Suprapubic skin (tissue), 4 donors: ENCODE measurements at places on chromosomes 4 and X. TPM values are rescaled to one million over a fixed set of nuclear protein-coding genes. Genes with fewer than 3 reads are reported as not detected.

The FAM9C gene
- total RNA-seq: not detected

The EGF gene
- 4.3 TPM for total RNA-seq

The PACRGL gene
- total RNA-seq: 20.5 TPM

The NKX6-1 gene
- not detected for total RNA-seq

The REELD1 gene
- total RNA-seq: not detected

GRCh38 chr4:54959651-54960116 lies 165.7 kb downstream of the KDR start:
- no peak overlapping the region for H3K4me3 ChIP-seq
- H3K4me1 ChIP-seq: no peaks in the 10 kb centered on the region
- no peak overlapping the region for H3K27ac ChIP-seq
- no peak for DNase-seq
- H3K27me3 ChIP-seq: no peaks in the 10 kb centered on the region

- H3K4me1 ChIP-seq: no peaks in the 10 kb centered on the region
- no peak overlapping the region for H3K27ac ChIP-seq
- H3K36me3 ChIP-seq: no peaks in the 10 kb centered on the region
- DNase-seq: no peak
- H3K4me3 ChIP-seq: no peak overlapping the region
Observed at GRCh38 chrX:100487795-100488194, 77.7 kb upstream of the PCDH19 start.

DNA sequence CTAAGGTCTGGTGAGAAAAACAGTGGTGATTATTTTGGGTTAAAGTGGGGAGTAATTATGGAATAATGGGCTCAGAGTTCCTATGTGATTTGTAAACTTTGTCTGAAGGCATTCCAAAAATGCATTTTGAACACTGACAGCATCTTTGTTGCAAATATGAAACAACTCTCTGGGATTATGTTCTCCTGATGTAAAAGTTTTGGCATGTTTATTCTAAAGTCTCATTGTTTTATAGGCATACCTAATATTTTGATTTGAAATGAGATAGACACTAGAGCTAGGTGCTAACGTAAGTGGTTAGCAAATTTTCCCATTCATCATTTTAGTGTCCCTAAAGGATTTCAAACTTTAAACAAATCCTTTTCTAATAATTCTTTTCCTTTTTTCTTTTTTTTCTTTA lies 140.9 kb upstream of the ANXA3 start:
- H3K4me3 ChIP-seq: no peak overlapping the region
- H3K36me3 ChIP-seq: no peaks in the 10 kb centered on the region
- H3K4me1 ChIP-seq: no peaks in the 10 kb centered on the region

DNA sequence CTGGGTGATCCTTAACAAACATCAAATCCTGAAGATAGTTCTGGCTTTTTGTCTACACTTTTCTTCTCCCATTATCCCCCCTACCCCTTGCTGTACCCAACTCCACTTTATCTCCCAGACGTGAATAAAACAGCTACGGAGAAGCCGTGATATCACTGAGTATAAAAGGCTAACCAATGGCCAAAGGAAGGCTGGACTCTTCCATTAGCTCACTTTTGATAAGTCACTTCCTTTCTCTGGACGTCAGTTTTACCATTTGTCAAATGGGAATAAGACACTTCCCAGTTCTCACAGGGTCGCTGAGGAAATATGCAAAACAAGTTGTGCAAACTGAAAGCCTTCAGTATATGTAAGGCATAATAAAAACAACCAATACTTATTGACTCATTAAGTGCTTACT lies 38.6 kb upstream of the EDA2R start:
- no peaks in the 10 kb centered on the region for H3K27me3 ChIP-seq
- no peak for DNase-seq
- H3K4me1 ChIP-seq: no peaks in the 10 kb centered on the region
- no peak overlapping the region for H3K27ac ChIP-seq
- H3K4me3 ChIP-seq: no peak overlapping the region
- no peaks in the 10 kb centered on the region for H3K36me3 ChIP-seq

GRCh38 chr4:8132947-8133705 lies 25.5 kb downstream of the ABLIM2 start:
- no peak overlapping the region for H3K27ac ChIP-seq
- H3K36me3 ChIP-seq: no peaks in the 10 kb centered on the region
- no peak overlapping the region for H3K4me3 ChIP-seq
- no peak for DNase-seq
- H3K4me1 ChIP-seq: no peaks in the 10 kb centered on the region
- H3K27me3 ChIP-seq: peaks cover 10% of the 10 kb centered on the region

- DNase-seq: no peak
- H3K4me3 ChIP-seq: no peak overlapping the region
- H3K27me3 ChIP-seq: no peaks in the 10 kb centered on the region
- H3K36me3 ChIP-seq: no peaks in the 10 kb centered on the region
Observed at GRCh38 chr4:28462766-28463700, 1602.4 kb downstream of the STIM2 start.

- H3K4me3 ChIP-seq: no peak overlapping the region
- no peaks in the 10 kb centered on the region for H3K36me3 ChIP-seq
- DNase-seq: no peak
Observed at GRCh38 chrX:103384672-103385071, 8.3 kb downstream of the BEX3 start.

DNA sequence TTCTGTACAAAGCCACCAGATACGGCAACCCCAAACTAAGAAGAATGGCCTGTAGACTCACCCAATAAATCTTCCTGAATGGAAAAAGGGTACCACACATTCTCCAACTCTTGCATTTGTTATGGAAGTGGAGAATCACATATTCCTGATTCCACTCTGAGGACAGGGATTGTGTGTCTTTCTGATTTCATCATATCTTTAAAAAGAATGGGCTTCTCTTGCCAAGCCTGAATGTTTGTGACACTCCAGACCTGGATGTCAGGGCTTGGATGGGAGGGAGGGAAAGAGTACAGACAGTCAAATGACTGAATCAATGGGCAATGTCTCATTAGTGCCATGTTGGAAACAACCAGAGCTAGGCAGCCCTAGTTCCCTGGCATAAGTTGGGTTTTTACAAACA lies 77.4 kb downstream of the PLAC1 start:
- no peak for DNase-seq
- no peaks in the 10 kb centered on the region for H3K36me3 ChIP-seq
- H3K4me3 ChIP-seq: no peak overlapping the region

- no peaks in the 10 kb centered on the region for H3K36me3 ChIP-seq
- H3K27me3 ChIP-seq: no peaks in the 10 kb centered on the region
- no peak overlapping the region for H3K27ac ChIP-seq
- peaks cover 7% of the 10 kb centered on the region for H3K4me1 ChIP-seq
Observed at GRCh38 chr4:157978680-157979361, 194.0 kb downstream of the GASK1B start.

GRCh38 chrX:136953867-136954787 lies 73.6 kb upstream of the RBMX start:
- no peaks in the 10 kb centered on the region for H3K27me3 ChIP-seq
- no peak overlapping the region for H3K4me3 ChIP-seq
- DNase-seq: no peak
- H3K27ac ChIP-seq: no peak overlapping the region
- no peaks in the 10 kb centered on the region for H3K4me1 ChIP-seq

DNA sequence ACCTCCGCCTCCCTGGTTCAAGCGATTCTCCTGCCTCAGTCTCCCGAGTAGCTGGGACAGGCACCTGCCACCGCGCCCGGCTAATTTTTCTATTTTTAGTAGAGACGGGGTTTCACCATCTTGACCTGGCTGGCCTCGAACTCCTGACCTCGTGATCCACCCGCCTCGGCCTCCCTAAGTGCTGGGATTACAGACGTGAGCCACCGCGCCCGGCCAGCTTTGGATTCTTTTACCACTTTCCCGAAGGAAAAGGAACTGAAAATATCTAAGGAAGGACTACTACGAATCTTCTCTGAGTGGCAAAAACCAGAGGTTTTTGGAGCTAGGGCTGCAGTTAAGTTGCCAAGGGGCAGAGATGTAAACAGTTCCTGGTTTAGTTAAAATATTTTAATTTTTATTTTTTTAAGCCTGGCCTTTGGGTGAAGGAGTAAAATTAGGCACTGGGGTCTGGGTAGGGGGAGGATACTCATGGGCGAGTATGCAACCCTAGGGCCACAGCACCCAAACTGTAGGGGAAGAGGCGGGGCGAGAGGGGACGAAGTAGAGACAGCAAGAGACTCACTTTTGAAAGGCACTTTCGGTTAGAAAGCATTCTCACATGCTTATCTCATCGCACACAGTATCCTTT lies 525 bp upstream of the CISD2 start:
- peak overlapping the region; percentile 92 for H3K27ac ChIP-seq
- H3K4me3 ChIP-seq: peak overlapping the region; percentile 68
- DNase-seq: peak; percentile 62
- H3K4me1 ChIP-seq: peaks cover 20% of the 10 kb centered on the region
- H3K27me3 ChIP-seq: no peaks in the 10 kb centered on the region
- H3K36me3 ChIP-seq: no peaks in the 10 kb centered on the region

- H3K27me3 ChIP-seq: no peaks in the 10 kb centered on the region
- H3K27ac ChIP-seq: peak overlapping the region; percentile 6
- peaks cover 6% of the 10 kb centered on the region for H3K4me1 ChIP-seq
- no peak overlapping the region for H3K4me3 ChIP-seq
- no peaks in the 10 kb centered on the region for H3K36me3 ChIP-seq
Observed at GRCh38 chr4:137543648-137544047, 11.4 kb upstream of the PCDH18 start.

- no peaks in the 10 kb centered on the region for H3K4me1 ChIP-seq
- H3K36me3 ChIP-seq: no peaks in the 10 kb centered on the region
- no peaks in the 10 kb centered on the region for H3K27me3 ChIP-seq
- H3K27ac ChIP-seq: no peak overlapping the region
Observed at GRCh38 chr4:81642543-81642942, 170.8 kb upstream of the RASGEF1B start.

- no peaks in the 10 kb centered on the region for H3K27me3 ChIP-seq
- H3K4me3 ChIP-seq: no peak overlapping the region
- DNase-seq: no peak
Observed at GRCh38 chr4:152115118-152115517, 354.3 kb upstream of the GATB start.

- H3K27me3 ChIP-seq: no peaks in the 10 kb centered on the region
- H3K4me3 ChIP-seq: no peak overlapping the region
- DNase-seq: no peak
- peaks cover 26% of the 10 kb centered on the region for H3K36me3 ChIP-seq
Observed at GRCh38 chr4:86818841-86819240, 30.3 kb downstream of the SLC10A6 start.

GRCh38 chr4:106340774-106341173 lies 24.4 kb downstream of the AIMP1 start:
- no peaks in the 10 kb centered on the region for H3K27me3 ChIP-seq
- no peaks in the 10 kb centered on the region for H3K4me1 ChIP-seq
- peaks cover 48% of the 10 kb centered on the region for H3K36me3 ChIP-seq
- H3K4me3 ChIP-seq: no peak overlapping the region
- no peak for DNase-seq
- no peak overlapping the region for H3K27ac ChIP-seq

DNA sequence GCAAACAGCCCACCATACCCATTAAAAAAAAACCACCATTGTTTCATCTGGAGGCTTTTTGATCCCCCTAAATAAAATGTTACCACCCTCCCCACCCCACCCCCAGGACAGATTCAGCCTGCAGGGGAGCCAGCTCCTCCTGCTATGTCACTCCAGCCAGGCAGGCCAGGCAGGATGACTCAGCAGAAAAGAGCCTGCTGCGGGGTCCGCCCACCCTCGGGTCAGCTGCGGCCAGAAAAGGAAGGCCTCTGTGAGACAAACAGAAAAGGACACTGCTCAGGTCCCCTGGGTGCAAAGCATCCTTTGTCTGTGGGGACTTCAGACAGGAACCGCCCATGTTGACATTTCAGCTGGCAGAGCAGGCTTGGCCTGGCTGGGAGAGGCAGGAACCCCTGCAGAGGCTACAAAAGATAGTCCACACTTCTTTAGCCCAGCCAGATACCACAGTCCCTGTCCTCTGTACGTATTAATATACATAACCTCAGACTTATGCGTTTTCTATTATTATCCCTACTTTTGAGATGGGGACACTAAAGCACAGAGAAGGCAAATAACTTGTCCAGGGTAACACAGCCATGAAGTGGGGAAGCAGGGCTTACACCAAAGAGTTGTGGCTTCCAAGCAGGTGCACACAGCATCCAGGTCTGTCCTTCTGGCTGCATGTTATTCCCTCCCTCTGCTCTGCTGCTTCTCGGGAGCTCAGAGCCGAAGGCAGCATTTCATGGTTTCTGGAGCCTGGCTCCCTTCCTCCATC lies 147.7 kb downstream of the CPEB2 start:
- no peak overlapping the region for H3K4me3 ChIP-seq
- H3K27ac ChIP-seq: no peak overlapping the region
- H3K36me3 ChIP-seq: no peaks in the 10 kb centered on the region
- DNase-seq: peak; percentile 77
- H3K27me3 ChIP-seq: no peaks in the 10 kb centered on the region

DNA sequence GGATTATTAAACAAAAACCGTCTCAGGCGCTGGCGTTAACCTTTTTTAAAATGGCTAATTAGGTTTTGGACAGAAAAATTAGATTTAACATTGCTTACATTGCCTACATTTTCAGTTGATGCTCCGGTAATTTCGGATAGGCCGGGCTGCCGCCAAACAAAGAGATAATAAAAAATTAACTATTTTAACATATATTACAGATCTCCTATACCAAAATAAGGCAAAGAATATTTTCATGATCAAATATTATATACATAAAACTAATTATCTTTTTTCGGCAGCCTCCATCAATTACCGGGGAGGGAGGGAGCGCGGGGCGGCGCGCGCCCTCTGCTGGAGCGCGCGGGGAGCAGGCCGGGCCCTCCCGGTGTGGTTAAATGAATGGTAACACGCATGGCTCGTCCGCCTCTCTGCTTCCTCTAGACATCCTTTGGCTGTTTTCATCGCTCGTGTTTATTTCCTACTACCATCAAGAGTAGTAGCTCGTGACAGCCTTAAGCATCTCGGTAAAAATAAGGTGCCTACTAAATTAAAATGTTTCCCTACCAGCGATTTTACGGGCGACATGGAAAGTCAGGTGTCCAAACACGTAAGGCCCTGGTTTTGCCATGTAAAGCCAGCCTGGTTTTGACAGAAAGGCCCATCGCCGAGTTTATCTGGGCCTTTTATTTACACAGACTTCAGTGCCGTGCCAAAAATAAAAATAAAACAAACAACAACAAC lies 52.4 kb upstream of the TMEM33 start:
- peaks cover 78% of the 10 kb centered on the region for H3K27me3 ChIP-seq
- H3K4me1 ChIP-seq: peaks cover 29% of the 10 kb centered on the region
- no peaks in the 10 kb centered on the region for H3K36me3 ChIP-seq
- no peak overlapping the region for H3K27ac ChIP-seq

- peaks cover 19% of the 10 kb centered on the region for H3K4me1 ChIP-seq
- DNase-seq: no peak
- no peaks in the 10 kb centered on the region for H3K27me3 ChIP-seq
- H3K4me3 ChIP-seq: no peak overlapping the region
Observed at GRCh38 chrX:77442728-77443127, 4.5 kb upstream of the FGF16 start.
